ENCODE measurements at places on chromosomes 2 and 18.
A peak's percentile ranks its signal among the peaks of the same experiment; 100 is the strongest.

- DNase-seq, result no peak
These were observed 47.1 kb downstream of the IKZF2 start for GRCh38 chr2:213104092-213104902.

DNA sequence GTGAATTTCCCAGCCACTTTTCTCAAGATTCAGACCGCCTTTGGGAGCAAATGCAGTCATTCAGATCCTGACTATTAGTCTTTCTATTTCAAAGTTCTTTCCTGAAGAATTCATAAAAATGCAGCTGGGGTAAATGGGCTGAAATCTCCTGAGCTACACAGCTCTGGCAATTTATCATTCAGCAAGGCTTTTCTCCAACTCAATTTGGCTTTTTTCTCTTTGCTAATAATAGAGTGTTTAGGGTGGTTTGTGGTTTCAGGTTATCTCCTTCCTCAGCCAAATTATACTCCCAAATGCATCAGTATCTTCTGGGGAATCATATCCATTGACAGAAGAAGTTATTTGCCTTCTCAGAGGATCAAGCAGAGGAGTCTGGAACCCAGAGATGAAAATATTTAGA, 282.4 kb upstream of the SLC14A2 start:
- DNase-seq, result no peak

- DNase-seq, result peak; percentile 29
These were observed 634 bp downstream of the SPATS2L start for GRCh38 chr2:200306931-200307723.

DNA sequence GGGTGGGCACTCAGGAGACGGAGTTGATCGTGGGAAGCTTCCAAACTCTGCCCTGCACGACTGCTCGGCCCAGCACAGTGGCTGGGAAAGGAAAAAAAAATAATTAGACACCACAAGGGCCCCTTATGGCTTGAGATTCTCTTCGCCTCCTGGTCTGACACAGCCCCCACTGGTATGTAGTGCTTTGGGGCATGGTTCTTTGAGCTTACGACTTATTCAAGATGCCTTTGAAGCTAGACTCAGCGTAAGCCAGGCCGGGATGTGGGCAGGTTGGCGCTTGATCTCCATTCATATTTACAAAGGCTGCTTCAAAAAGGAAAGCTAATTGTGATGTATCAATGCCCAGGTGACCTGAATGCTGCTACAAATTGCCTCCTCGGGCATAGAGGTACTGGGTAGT, 50.5 kb downstream of the CXCR4 start:
- DNase-seq, result no peak

- DNase-seq, result no peak
These were observed 19.1 kb downstream of the KCNK3 start for GRCh38 chr2:26711457-26712161.

GRCh38 chr18:75544496-75544895, 117.0 kb upstream of the SMIM21 start:
- no peak for DNase-seq

DNA sequence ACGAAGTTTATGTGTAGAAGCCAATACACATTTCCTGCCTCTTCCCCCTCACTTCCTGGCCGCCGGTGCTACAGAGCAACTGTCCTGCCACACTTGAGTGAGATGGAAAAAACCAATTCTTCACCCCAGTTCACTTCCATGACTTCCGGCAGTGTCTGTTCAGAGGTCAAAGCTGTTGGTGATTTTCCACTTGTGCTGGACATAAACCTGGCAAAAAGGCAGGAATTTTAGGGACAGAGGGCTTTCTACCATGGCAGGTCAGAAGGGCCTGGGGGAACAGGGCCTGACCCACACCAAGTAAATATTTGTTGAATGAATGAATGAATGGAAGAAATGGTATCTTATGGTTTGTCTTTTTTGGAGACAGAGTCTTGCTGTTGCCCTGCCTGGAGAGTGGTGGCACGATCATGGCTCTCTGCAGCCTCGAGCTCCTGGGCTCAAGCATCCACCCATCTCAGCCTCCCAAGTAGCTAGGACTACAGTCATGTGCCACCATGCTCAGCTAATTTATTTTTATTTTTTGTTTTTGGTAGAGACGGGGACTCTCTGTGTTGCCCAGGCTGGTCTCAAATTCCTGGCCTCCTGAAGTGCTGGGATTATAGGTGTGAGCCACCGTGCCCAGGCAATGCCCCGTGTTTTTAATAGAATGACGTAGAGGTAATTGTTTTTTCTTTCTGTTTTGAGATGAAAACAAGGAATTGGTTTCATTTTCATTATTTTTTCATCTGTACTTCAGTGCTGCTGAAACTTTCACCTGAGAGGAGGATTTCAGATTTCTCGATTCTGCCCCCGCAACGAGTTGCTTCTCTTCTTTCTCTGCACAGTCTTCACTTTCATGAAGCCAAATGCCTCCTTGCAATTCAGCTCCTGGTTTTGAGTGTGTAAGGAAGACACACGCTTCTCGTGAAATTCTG, 48.0 kb upstream of the LPIN2 start:
- DNase-seq, result no peak
